Mammary epithelial cell (primary cell): ENCODE measurements at places on chromosomes 12 and 14. TPM values are rescaled to one million over a fixed set of nuclear protein-coding genes. Genes with fewer than 3 reads are reported as not detected.

TGM1 gene
- total RNA-seq = 7.5 TPM

ANKS1B gene
- 1.3 TPM for total RNA-seq

DTX1 gene
- total RNA-seq = not detected

ANO2 gene
- under 0.01 TPM for total RNA-seq

KERA gene
- total RNA-seq = not detected

ATL1 gene
- total RNA-seq = 5.1 and 7.5 TPM in 2 replicates

DRAM1 gene
- total RNA-seq = 35.2 TPM

BCDIN3D gene
- total RNA-seq = 3.8 and 6.4 TPM in 2 replicates

PRICKLE1 gene
- 43.2 TPM for total RNA-seq
